ENCODE measurements at places on chromosomes 3 and 15. TPM values are rescaled to one million over a fixed set of nuclear protein-coding genes. Genes with fewer than 3 reads are reported as not detected.

Gene ABI3BP
- total RNA-seq, result not detected

Gene GOLGA6L4
- 1.2 TPM for total RNA-seq

- no peak overlapping the region for H3K4me3 ChIP-seq
- H3K27ac ChIP-seq, result no peak overlapping the region
- no peak for DNase-seq
- H3K36me3 ChIP-seq, result no peaks in the 10 kb centered on the region
Observed at GRCh38 chr3:187678726-187679268, 8.6 kb upstream of the SST start.

DNA sequence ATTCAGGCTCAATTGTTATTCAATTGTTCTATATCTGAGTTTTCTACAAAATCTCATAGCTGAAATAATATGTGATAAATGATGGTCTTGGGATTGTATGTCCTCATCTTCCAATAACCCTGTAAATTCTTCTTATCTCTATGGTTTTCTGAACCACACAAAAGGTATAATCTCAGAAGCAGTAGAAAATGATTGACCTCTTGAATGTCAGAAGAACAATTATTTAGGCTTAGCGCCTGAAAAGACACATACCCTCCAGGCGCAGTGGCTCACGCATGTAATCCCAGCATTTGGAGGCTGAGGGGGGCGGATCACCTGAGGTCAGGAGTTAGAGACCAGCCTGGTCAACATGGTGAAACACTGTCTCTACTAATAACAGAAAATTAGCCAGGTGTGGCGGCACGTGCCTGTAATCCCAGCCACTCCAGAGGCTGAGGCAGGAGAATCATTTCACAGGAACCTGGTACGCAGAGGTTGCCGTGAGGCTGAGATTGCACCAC is 288.0 kb upstream of the TBC1D5 start:
- H3K36me3 ChIP-seq, result no peaks in the 10 kb centered on the region
- no peak overlapping the region for H3K27ac ChIP-seq
- H3K27me3 ChIP-seq, result peaks cover 18% of the 10 kb centered on the region
- H3K4me1 ChIP-seq, result peaks cover 2% of the 10 kb centered on the region
- no peak overlapping the region for H3K4me3 ChIP-seq
- no peak for DNase-seq

DNA sequence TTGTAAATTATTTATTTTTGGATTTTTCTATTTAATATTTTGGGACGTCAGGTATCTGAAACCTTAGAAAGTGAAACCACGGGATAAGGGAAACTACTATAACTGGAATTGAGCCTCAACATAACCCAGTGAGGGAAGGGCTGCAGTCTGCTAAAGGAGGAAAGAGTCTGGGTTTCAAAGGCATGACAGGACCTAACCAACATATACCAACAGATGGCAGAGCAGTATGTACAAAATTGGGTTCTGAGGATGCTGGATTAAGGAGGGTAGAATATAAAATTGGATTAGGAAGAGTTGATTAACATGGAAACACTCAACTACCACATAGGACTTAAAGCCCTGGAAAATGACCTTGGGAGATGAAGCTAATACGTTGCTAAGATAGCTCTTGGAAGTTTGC is 603.5 kb downstream of the MECOM start:
- no peaks in the 10 kb centered on the region for H3K36me3 ChIP-seq
- no peaks in the 10 kb centered on the region for H3K4me1 ChIP-seq
- no peak overlapping the region for H3K4me3 ChIP-seq
- no peak overlapping the region for H3K27ac ChIP-seq
- DNase-seq, result no peak

Gene RBMS3
- 3.5 TPM for total RNA-seq

DNA sequence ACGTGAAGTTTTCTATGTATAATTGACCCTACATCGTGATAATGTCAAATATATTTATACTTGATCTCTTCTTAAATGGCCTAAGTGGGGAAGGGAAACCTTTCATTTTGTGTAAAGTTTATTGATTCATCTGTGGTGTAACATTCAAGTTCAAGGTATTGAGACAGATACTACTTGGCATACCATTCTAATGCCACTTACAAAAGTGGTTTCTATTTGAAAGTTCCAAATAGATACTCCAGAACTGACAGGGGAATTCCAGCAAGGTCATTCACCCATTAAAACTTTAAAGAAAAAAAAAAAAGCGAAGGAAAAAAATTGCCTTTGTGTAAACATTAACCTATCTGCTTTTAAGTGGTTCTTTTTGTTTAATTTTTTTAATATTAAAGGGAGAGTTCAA is 45.3 kb upstream of the MAP3K13 start:
- no peak for DNase-seq
- peaks cover 4% of the 10 kb centered on the region for H3K27me3 ChIP-seq
- H3K36me3 ChIP-seq, result no peaks in the 10 kb centered on the region
- H3K27ac ChIP-seq, result no peak overlapping the region

- H3K27ac ChIP-seq, result peak overlapping the region; percentile 67
- H3K4me3 ChIP-seq, result peak overlapping the region; percentile 34
- peaks cover 10% of the 10 kb centered on the region for H3K4me1 ChIP-seq
- peak; percentile 80 for DNase-seq
Observed at GRCh38 chr3:46629551-46630517, 17.5 kb downstream of the FAM240A start.

GRCh38 chr15:32909431-32909830 is 191.6 kb downstream of the GREM1 start:
- no peaks in the 10 kb centered on the region for H3K36me3 ChIP-seq
- peaks cover 11% of the 10 kb centered on the region for H3K27me3 ChIP-seq
- H3K4me3 ChIP-seq, result no peak overlapping the region
- DNase-seq, result no peak
- no peaks in the 10 kb centered on the region for H3K4me1 ChIP-seq

- DNase-seq, result no peak
- H3K27me3 ChIP-seq, result peaks cover 45% of the 10 kb centered on the region
- peaks cover 14% of the 10 kb centered on the region for H3K4me1 ChIP-seq
- no peak overlapping the region for H3K27ac ChIP-seq
Observed at GRCh38 chr15:57703387-57703786, 3.1 kb upstream of the POLR2M start.

GRCh38 chr3:55897573-55898224 is 410.6 kb upstream of the WNT5A start:
- no peak for DNase-seq
- H3K27ac ChIP-seq, result no peak overlapping the region
- H3K4me3 ChIP-seq, result no peak overlapping the region
- no peaks in the 10 kb centered on the region for H3K27me3 ChIP-seq
- H3K36me3 ChIP-seq, result no peaks in the 10 kb centered on the region
- no peaks in the 10 kb centered on the region for H3K4me1 ChIP-seq

Gene SLC28A1
- total RNA-seq, result not detected

DNA sequence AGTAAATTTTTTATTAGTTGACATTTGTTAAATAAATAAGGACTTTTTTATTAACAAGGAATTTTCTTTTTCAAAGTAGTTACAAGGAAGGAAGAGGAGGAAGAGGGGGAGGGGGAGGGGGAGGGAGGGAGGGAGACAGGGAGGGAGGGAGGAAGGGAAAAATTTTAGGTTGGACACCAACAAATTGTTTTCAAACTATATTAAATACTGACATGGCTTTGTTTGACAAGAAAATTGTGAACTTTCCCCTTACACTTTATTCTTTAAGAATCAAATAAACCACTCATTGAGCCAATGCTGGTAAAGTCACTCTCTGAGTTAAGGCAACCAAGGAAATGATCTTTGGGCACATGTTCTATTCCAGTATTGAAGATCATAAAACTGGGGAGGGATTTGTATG is 115.7 kb upstream of the PPP2R3A start:
- H3K27me3 ChIP-seq, result peaks cover 3% of the 10 kb centered on the region
- no peaks in the 10 kb centered on the region for H3K36me3 ChIP-seq
- H3K27ac ChIP-seq, result no peak overlapping the region
- H3K4me3 ChIP-seq, result no peak overlapping the region
- H3K4me1 ChIP-seq, result no peaks in the 10 kb centered on the region

DNA sequence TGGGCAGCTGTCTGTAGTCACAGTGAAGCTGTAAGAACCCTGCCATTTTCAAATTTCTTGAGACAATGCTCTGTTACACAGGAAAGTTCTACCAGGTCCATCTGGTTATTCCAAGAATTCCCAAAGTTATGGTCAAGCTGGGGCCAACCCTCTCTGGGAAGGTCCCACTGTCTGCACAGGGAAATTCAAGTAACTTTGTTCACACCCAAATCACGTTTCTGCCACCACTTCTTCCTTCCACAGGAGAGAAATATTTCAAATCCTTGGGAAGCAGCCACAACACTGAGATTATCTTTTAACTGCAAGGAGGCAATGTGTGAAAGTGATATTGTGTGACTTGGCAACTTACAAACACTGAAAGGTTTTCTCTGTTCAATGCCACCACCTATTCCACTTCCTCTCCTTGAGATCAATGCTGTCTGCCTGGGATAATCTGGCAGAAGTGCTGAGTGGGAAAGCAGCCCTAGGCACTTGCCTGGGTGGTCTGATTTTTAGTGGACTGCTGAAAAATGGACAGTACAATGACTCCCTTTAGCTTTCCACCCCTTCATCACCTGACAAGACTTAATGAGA is 5.6 kb downstream of the SCAMP2 start:
- peak overlapping the region; percentile 100 for H3K4me3 ChIP-seq
- DNase-seq, result no peak
- peaks cover 6% of the 10 kb centered on the region for H3K36me3 ChIP-seq
- no peaks in the 10 kb centered on the region for H3K27me3 ChIP-seq
- peaks cover 70% of the 10 kb centered on the region for H3K4me1 ChIP-seq

Gene SLC51A
- total RNA-seq, result not detected

- no peaks in the 10 kb centered on the region for H3K36me3 ChIP-seq
- no peak for DNase-seq
- no peak overlapping the region for H3K4me3 ChIP-seq
- H3K27ac ChIP-seq, result no peak overlapping the region
- no peaks in the 10 kb centered on the region for H3K27me3 ChIP-seq
Observed at GRCh38 chr3:163684651-163685050, 1393.6 kb downstream of the SI start.

DNA sequence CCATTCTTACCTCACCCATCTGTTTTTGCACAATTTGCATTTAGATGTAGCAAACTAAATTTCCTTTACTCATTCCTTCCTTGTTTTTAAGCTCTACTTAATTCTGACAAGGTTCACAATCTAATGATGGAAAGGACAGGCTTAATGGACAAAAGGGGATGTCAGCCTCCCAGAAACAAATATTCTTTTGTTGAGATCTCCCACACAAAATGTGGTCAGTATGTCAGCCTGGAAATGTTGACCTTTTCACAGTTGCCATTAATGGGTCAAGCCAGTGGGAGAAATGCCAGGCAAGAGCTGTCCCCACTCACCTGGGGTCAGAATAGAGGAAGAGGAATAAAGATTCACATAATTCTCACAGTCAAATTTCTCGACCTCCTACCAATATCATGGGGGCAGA is 27.0 kb downstream of the WWTR1 start:
- no peak for DNase-seq
- no peaks in the 10 kb centered on the region for H3K4me1 ChIP-seq
- no peak overlapping the region for H3K4me3 ChIP-seq
- H3K36me3 ChIP-seq, result no peaks in the 10 kb centered on the region
- peaks cover 25% of the 10 kb centered on the region for H3K27me3 ChIP-seq

- DNase-seq, result no peak
- H3K4me1 ChIP-seq, result no peaks in the 10 kb centered on the region
- no peak overlapping the region for H3K27ac ChIP-seq
- no peaks in the 10 kb centered on the region for H3K36me3 ChIP-seq
- H3K4me3 ChIP-seq, result no peak overlapping the region
- no peaks in the 10 kb centered on the region for H3K27me3 ChIP-seq
Observed at GRCh38 chr3:7520059-7520458, 659.1 kb downstream of the GRM7 start.

- no peak overlapping the region for H3K27ac ChIP-seq
- H3K4me3 ChIP-seq, result no peak overlapping the region
- H3K4me1 ChIP-seq, result no peaks in the 10 kb centered on the region
- H3K36me3 ChIP-seq, result no peaks in the 10 kb centered on the region
- no peak for DNase-seq
- H3K27me3 ChIP-seq, result peaks cover 6% of the 10 kb centered on the region
Observed at GRCh38 chr15:78365917-78366316, 25.8 kb downstream of the CRABP1 start.

- no peak for DNase-seq
- peaks cover 47% of the 10 kb centered on the region for H3K4me1 ChIP-seq
- H3K27ac ChIP-seq, result peak overlapping the region; percentile 89
- H3K36me3 ChIP-seq, result no peaks in the 10 kb centered on the region
Observed at GRCh38 chr15:59300618-59301139, 72.0 kb downstream of the MYO1E start.

Gene WWTR1
- total RNA-seq, result 6.7 TPM

- no peak overlapping the region for H3K4me3 ChIP-seq
- no peak for DNase-seq
- no peaks in the 10 kb centered on the region for H3K27me3 ChIP-seq
Observed at GRCh38 chr3:31530039-31530959, 2.4 kb upstream of the STT3B start.

Gene NR1I2
- not detected for total RNA-seq

Gene SLC9C1
- not detected for total RNA-seq

DNA sequence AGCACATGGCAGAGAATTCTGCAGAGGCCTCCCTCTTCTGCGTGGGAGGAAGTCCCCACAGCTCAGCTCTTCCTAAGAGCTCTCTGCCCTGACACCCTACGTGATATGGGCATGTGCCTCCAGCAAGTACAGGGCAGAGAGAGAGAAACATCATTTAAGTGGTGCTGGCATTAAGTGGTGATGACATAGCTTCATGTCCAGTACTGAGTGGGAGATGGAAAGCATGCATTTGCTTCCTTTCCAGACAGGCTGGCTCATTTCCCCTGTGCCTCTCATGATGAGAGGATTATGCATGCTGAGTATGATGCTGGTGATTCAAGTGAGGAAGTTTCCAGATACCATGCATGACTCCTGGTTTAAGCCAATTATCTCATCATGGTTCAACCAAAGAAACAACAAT is 26.9 kb downstream of the BFSP2 start:
- DNase-seq, result no peak
- no peak overlapping the region for H3K27ac ChIP-seq
- peaks cover 7% of the 10 kb centered on the region for H3K27me3 ChIP-seq
- no peak overlapping the region for H3K4me3 ChIP-seq

DNA sequence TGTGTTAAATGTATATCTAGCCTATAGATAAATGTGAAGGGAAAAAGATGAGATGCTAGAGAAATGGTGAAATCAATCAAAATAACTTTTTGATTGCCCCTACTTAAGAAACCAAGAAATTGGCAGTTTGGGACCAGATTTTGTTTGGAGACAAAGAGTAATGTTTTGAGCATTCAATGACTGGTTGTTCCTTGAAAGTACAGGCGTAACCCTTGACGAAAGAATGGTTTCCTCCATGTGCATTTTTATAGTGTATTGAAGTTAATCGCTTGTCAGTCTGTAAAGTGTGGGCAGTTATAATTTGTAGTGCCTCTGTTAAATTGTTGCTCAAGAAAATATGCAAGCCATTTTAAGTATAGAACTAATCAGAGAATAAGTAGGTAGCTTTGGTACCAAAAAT is 1.2 kb downstream of the KIF23 start:
- DNase-seq, result no peak
- peaks cover 12% of the 10 kb centered on the region for H3K4me1 ChIP-seq
- H3K36me3 ChIP-seq, result peaks cover 12% of the 10 kb centered on the region
- no peak overlapping the region for H3K27ac ChIP-seq
- peaks cover 7% of the 10 kb centered on the region for H3K27me3 ChIP-seq

GRCh38 chr3:115961380-115961779 is 338.1 kb downstream of the GAP43 start:
- DNase-seq, result no peak
- H3K4me3 ChIP-seq, result no peak overlapping the region
- no peaks in the 10 kb centered on the region for H3K36me3 ChIP-seq
- no peaks in the 10 kb centered on the region for H3K4me1 ChIP-seq
- H3K27ac ChIP-seq, result no peak overlapping the region
- H3K27me3 ChIP-seq, result no peaks in the 10 kb centered on the region

Gene TMCO5A
- not detected for total RNA-seq

- peak overlapping the region; percentile 94 for H3K27ac ChIP-seq
- no peaks in the 10 kb centered on the region for H3K27me3 ChIP-seq
- peaks cover 71% of the 10 kb centered on the region for H3K4me1 ChIP-seq
Observed at GRCh38 chr3:196643201-196643749, 3.8 kb downstream of the NRROS start.

All from natural killer cell treated with Interleukin-12 subunit alpha and Interleukin-12 subunit beta and Interleukin-15 and Interleukin-18, amount 100 ng/mL, for 72 hours (primary cell).